EL (cell line): ENCODE measurements at places on chromosomes 12 and 14.

- peak; percentile 99 for DNase-seq
Observed at GRCh38 chr12:55847603-55848291, 5.0 kb upstream of the MMP19 start.

DNA sequence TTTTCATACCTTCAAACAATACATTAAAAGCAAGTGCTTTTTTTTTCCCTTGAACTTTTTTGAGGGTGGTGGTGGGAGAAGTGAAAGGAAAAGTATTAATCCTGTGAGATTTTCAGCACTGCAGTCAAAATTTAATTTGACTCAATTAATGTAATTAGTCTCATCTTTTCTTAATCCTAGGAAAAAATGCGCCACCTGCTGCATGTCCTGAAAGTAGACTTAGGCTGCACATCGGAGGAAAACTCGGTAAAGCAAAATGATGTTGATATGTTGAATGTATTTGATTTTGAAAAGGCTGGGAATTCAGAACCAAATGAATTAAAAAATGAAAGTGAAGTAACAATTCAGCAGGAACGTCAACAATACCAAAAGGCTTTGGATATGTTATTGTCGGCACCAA, 52.2 kb downstream of the SPATA7 start:
- no peak for DNase-seq

- no peak for DNase-seq
Observed at GRCh38 chr14:75283833-75284563, 5.4 kb downstream of the FOS start.

GRCh38 chr14:26663506-26663905, 65.7 kb upstream of the NOVA1 start:
- no peak for DNase-seq

GRCh38 chr14:72513965-72514659, 379.8 kb downstream of the DPF3 start:
- peak; percentile 68 for DNase-seq

DNA sequence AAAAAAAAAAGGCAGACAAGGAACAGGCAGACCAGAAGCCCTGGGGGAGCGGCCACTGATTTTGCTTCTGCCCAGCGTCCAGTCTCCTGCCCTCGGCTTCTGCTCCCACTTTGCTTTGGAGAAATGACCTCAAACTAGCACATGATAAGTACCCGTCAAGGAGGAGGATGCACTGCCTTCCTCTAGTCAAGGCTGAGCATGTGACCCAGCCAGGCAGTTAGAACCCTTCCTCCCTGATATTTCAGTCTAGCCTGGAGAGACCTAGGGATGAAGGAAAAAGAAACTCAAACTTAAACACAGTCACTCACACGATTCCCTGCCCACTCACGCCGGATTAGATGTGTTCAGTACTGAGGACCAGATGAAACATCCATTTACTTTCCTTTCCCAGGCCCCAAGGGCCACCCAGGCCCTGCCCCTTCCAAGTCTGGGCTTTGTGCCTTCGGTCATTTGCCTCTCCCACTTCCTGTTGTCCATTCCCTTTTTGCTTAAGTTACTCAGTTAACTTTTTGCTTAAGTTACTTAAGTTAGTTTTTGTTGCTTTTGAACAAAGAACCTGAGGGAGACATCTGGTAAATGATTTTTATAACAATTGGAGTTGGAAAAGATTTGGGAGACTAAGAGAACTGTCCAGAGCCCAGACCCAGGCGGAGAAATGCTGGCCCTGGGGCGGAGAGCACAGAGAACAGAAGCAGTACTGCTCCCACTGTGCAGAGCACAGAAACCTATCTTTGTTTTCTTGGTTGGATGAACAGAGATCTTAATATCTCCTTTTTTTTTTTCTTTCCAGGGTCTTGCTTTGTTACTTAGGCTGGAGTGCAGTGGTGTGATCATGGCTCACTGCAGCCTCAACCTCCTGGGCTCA, 23.0 kb upstream of the TTC7B start:
- peak; percentile 58 for DNase-seq

GRCh38 chr12:2627835-2628191, 167.0 kb upstream of the FKBP4 start:
- DNase-seq, result no peak

DNA sequence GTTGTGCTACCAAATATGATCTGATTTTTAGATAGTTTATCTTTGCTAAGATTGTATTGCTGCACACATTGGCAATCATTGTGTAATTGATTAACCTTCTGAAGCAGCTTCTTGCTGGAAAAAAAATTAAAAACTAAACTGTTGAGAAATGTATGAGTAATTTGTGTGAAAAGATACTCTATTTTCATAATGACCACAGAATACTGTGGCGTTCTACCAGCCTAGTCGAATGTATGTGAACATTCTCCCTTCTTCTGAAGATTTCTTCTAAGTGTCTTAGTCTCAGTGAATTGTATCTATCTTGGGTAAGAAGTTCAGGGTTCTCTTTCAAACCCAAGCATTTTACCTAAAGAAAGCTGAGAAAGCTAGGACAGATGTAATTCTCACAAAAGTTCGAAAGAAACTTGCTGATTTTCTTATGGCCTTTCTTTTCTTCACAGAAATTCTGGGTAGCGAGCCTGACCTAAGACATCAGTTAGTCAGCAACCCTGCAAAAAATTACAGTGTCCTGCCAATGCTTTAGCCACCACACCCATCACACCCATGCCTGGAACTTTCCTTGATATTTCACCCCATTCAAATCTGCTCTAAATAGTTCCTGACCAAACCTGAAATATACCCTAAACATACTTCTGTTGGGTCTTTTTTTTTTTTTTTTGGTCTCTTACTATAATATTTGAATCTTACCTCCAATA, 27.1 kb upstream of the C12orf71 start:
- DNase-seq, result no peak

GRCh38 chr12:89567691-89568239, 41.9 kb upstream of the POC1B start:
- DNase-seq, result no peak

DNA sequence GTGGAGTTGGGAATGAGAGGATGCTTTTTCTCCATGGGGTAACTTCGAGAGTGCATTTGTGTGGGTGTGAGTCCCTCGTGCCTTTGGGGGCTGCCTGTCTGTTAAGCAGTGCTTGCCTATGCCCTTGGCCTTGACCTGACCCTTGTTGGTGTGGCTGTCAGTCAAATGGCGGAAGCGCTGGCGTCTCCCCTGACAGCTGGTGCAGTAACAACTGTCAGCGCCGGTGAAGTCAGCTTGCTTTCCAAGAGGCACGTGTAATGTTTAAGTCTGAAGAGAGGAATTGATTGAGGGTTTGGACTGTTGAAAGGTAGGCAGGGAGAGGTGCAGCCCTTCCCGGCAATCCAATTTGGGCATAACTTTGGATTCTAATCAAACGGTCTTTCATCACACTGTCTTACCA, 211.3 kb downstream of the AACS start:
- DNase-seq, result no peak

- DNase-seq, result peak; percentile 76
Observed at GRCh38 chr12:112121780-112122565, 3.4 kb upstream of the TRAFD1 start.

DNA sequence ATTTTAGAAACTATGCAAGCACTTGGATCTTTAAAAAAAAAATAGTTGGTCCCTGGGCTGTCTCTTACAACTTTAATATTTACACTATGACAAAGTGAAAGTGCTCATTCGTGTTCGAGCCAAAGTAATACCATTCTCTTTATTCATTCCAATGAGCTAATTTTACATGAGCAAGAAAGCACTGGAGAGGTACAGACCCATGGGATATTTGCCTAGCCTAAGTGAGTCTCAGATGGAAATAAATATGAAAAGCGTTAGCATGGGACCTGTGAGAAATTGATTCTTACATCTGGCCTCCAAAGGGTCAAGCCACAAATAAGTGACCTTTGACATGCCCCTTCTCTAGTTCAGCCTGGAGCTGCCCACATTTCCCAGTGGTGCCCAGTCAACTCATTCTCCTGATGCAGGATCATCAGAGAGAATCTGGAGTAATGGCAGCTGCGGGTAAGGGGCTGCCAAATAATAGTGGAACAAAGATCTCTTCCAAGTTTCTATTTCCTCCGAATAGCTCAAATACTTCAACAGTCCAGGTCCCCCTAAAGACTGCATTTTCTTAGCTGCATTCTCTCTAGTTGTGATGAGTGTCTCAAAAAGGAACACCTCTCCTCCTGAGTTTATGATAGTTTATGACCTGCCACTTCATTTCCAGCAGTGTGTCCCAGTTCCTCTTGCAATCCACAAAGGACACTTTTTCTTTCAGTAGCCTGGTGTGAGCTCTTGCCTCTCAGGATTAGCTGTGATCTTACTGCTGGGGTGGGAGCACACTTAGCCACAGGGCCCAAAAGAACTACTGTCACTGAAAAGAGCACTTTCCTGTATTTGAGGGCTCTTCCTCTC, 208.2 kb downstream of the DAD1 start:
- DNase-seq, result peak; percentile 19

DNA sequence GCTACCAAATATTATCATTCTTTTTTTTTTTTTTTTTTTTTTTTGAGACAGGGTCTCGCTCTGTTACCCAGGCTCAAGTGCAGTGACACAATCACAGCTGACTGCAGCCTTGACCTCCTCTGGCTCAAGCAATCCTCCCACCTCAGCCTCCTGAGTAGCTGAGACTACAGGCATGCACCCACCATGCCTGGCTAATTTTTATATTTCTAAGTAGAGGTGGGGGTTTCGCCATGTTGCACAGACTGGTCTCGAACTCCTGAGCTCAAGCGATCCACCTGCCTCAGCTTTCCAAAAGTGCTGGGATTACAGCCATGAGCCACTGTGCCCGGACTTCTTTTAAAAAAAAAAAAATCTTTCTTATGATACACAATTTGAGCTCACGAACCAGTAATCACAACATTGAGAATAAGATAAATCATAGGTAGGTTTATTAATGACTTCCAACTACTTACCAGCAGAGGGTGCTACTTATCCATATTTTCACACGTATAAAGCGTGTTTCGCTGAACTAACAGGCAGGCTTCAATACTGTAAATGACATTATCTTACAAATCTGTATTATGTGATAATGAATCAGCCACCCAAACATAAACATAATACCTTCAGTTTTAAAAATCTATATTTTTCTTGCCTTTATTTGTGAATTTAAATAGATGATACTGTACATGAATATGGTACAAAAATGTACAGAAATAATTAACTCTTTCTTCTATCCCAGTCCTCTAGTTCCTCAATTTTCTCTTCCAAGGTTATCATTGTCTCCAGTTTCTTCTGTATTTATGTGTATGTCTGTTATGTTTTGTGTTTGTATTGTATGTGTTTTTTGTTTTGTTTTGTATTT, 42.5 kb upstream of the BCAT1 start:
- DNase-seq, result peak; percentile 60

- peak; percentile 13 for DNase-seq
Observed at GRCh38 chr12:99767809-99768208, 120.3 kb downstream of the GARIN6 start.

- DNase-seq, result no peak
Observed at GRCh38 chr12:91017511-91018263, 12.9 kb upstream of the EPYC start.

DNA sequence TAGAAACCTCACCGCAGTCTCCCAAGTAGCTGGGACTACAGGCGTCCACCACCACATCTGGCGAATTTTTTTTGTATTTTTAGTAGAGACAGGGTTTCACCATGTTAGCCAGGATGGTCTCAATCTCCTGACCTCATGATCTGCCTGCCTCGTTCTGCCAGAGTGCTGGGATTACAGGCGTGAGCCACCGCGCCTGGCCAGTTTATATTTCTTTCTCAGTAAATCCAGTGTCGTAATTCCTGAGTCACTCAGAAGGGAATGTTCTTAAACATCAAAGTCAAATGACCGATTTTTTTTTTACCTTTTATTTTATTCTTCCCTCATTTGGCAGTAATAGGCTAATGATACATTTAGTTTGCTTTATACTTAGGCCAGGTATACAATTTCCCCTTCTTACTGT, 80.5 kb downstream of the FBXO33 start:
- DNase-seq, result no peak
